ENCODE measurements at places on chromosomes 3 and 15.

- DNase-seq: no peak
Measured at GRCh38 chr3:46668116-46668515, 25.4 kb downstream of the ALS2CL start.

DNA sequence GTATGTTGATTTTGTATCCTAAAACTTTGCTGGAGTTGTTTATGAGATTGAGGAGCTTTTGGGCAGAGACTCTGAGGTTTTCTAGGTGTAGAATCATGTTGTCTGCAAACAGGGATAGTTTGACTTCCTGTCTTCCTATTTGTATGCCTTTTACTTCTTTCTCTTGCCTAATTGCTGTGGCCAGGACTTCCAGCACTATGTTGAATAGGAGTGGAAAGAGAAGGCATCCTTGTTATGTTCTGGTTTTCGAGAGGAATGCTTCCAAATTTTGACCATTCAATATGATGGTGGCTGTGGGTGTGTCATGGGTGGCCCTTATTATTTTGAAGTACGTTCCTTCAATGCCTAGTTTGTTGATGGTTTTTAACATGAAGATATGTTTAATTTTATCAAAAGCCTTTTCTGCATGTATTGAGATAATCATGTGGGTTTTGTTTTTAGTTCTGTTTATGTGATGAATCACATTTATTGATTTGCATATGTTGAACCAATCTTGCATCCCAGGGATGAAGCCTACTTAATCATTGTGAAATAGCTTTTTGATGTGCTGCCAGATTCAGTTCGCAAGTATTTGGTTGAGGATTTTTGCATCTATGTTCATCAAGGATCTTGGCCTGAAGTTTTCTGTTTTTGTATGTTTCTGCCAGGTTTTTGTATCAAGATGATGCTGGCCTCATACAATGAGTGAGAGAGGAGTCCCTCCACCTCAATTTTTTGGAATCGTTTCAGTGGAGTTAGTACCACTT lies 188.1 kb downstream of the MINAR1 start:
- DNase-seq: no peak

- DNase-seq: no peak
Measured at GRCh38 chr15:99165956-99166689, 61.2 kb downstream of the SYNM start.

GRCh38 chr3:141553055-141553454 lies 66.2 kb downstream of the RASA2 start:
- DNase-seq: peak; percentile 55

DNA sequence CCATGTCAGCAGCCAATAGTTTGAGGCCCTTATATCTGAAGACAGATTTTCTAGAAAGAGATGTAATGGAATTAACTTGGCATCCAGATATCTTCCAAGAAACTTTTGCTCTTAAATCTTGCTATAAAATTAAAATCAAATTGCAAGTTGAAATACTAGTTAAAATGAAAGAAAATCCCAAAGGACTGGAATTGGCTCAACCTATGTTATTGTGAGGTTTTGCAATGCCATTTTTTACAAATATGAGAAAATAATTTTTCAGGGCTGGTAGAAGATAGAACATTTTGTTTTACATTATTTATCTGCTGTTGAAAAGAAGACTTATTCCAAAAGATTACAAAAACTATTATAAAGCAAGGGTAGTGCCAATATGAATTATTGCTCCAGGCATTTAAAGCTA lies 92.2 kb upstream of the AGTR1 start:
- no peak for DNase-seq

- DNase-seq: no peak
Measured at GRCh38 chr15:64754663-64755426, 20.5 kb downstream of the RBPMS2 start.
